GDM1 (cell line): ENCODE measurements at places on chromosomes 1 and 21.

- DNase-seq, result no peak
Observed at GRCh38 chr1:61082311-61083012, at the start of gene NFIA. NFIA (plus strand) TSS chr1:61082561.

- no peak for DNase-seq
Observed at GRCh38 chr1:48588061-48588460, 116.1 kb upstream of the SPATA6 start.

- DNase-seq, result no peak
Observed at GRCh38 chr1:202553560-202554038, 156.7 kb downstream of the SYT2 start.

DNA sequence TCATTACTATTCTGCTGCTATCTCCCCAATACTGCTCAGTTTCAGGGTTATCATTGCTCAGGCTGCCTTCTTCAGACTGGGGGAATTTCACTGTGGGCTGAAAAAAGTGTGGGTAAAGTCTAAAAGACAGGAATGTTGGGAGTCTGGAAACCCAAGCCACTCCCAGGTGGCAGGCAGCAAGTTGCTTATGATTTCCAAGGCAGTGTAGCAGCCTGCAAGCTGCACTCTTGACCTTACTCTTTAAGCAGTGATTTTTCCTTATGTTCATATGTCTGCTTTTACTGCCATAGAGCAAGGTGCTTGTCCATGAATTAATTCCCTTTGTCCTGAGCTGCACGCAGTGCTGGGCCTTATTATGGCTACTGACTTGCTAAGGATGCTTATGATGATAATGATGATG is 53.1 kb downstream of the PHC2 start:
- no peak for DNase-seq

GRCh38 chr1:5764464-5764863 is 227.8 kb downstream of the NPHP4 start:
- DNase-seq, result no peak

DNA sequence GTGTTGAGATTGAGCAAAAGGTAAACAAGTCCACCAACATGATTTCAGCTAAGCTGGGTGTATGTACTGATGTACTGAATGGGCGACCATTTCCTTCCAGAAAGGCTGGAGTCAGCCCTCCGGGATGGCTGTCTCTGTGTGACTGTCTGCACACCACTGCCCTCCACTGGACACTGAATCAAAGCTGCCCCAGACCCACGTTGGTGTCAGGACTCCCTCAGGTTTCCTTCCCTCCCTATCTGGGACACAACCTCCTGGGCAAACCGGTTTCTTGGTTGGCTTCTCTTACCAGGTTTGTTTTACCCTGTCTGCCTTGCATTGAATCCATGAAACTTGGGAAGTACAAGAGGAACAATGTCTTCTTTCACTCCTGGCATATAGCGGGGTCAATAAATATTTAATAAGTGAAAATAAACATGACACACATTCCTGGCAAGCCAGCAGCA is 5.3 kb upstream of the SRP9 start:
- peak; percentile 76 for DNase-seq

DNA sequence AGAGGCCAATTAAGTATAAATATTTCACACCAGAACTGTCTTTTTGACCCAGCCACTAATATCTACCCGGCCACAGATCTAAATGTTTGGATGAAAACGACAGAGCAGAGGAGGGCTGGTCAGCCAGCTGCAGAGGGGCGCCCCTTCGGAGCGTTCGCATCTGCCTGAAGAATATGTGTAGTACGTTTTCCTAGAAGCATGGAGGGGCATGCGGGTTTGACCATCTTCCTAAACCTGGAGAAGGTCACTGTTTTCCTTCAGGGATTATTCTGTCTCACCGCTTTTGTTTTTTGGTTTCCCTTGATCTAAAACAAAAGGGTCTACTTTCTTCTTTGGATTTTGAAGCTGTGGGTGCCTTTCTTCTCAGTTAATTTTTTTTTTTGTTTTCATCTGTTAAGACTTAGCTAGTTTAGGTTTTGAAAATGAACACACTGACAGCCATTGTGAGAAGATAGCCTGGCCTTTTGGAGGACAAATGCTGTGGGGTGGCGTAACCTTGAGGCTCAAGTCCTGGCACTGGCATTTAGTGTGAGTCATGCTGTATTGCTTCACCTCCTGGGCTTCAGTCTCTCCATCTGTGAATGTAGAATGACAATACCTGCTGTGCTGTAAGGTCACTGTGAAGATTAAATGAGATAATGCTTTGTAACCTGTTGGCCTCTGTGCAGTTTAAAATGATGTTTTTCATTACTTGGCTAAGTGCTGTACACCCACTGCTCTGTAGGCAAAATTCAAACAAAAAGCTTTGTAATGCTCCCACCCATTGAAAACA is 74.1 kb upstream of the IRF2BP2 start:
- DNase-seq, result no peak

- DNase-seq, result no peak
Observed at GRCh38 chr1:154962795-154963330, 1.3 kb upstream of the PYGO2 start.

- DNase-seq, result no peak
Observed at GRCh38 chr1:173467426-173467825, 9.7 kb upstream of the PRDX6 start.

DNA sequence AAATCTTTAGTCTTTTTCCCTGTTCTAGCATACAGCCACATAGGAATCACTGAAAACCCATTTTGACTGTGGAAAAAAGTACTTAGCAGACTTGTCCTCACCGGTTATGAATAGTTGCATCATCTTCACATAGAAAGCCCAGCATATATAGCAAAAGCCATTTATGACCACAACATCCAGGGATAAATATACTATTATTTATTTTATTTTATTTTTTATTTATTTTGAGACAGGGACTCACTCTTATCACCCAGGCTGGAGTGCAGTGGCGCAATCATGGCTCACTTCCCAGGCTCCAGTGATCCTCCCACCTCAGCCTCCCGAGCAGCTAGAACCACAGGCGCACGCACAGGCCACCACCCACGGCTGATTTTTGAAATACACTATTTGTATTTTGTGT is 175.3 kb downstream of the GALNT2 start:
- no peak for DNase-seq

GRCh38 chr1:243713470-243714186 is 136.4 kb downstream of the AKT3 start:
- no peak for DNase-seq

DNA sequence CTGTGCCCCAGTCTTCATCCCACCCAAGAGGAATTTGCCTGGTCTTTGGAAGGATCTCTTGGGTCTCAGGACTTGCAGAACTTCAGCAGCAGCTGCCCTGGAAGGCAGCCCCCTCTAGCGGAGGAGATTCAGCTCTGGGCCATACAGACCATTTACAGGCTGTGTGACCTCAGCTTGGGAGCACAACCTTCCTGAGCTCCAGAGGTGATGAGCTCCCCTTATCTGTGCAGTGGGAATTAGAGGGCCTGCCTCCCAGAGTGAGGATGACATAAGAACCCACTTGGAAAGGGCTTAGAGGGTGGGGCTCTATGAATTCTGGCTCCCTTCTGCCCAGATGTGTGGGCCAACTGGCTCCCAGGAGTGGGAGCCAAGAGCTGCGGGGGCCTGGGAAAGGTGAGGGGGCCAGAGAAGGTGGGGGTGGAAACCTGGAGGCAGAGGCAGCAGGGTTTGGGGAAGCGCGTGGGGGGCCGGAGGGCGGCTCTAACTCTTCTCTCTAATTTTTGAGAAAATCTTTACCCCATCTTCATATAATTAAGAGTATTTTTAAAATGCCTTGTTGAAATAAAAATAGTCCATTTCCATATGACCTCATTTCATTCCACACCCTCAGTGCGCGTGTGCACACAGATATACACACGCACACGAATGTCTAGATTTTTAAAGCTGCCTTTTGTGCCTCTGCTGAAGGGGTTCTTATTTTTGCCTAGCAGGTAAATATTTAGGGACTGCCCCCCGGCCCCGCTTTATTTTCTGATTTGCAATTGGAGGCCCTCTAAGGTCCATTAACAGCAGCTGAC is 21.5 kb downstream of the EPHB2 start:
- no peak for DNase-seq

GRCh38 chr1:156559797-156560385 is 12.5 kb downstream of the IQGAP3 start:
- DNase-seq, result no peak

DNA sequence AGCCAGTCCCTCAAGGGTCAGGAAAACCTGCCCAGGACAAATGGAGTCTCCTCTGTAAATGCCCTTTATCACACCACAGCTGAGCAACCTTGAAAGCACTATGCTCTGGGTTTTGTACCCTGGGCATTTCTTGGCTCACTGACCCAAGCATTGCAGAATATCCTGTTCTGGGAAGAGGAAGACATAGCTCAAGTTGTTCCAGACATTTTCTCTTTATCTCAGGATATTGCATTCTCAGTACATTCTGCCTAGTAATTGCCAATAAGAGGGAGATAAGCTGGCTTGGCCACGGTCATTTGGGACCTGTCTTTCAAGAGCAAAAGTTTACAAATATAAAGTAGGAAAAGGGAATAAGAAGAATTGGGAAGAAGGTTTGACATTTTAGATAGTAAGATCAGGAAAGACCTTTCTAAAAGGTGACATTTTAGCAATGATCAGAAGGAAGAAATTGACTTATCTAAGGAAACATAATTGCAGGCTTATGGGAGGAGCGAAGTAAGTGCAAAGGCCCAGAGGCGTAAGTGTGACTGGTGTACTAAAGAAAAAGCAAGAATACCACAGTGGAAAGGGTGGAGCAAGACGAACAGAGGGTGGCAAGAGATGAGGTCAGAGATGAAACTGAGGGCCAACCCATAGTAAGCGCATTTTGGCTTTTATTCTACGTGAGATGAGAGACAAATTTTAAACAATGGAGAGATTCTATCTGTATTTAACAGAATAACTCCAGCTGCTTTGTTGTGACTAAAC is 394.0 kb upstream of the CXADR start:
- DNase-seq, result no peak

- DNase-seq, result no peak
Observed at GRCh38 chr1:220754212-220754917, 6.2 kb downstream of the MTARC2 start.

DNA sequence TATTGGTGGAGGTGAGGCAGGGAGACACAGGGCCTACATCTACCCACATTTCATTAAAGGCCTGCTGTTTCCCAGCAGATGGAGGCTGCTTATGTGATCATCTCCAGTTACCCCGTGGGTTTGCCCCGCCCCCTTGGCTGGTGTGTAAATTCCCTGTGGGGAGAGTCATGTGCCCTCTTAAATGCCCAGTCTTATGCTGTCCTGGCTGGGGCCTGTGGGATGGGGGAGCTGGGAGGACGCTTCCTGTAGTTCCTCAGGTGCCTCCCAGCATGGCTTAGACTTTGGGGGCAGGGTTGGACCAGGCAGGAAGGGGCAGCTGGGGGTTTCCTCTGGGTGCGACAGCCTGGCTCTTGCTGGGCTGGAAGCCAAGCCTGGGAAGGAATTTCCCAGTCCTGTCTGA is 15.5 kb upstream of the CITED4 start:
- no peak for DNase-seq

DNA sequence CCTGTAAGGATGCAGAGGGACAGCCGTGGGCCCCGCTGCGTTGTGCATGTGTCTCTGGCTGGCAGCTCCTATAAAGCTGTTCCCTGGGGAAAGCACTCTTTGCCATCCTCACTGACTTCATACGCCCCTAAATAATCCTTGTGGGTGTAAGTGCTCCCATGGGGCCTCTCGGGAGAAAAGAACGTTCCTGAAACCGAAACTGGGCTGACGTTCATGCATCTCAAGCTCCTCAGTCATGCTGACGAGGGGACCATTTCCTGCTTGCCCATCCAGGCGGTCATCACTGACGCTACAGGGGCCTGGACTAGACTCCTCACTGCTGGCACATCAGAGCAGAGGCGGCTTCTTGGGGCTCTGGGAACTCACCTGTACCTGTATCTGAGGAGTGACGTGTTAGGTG is 73.1 kb upstream of the USP24 start:
- no peak for DNase-seq

GRCh38 chr1:160731990-160732389 is 7.1 kb upstream of the SLAMF7 start:
- no peak for DNase-seq

DNA sequence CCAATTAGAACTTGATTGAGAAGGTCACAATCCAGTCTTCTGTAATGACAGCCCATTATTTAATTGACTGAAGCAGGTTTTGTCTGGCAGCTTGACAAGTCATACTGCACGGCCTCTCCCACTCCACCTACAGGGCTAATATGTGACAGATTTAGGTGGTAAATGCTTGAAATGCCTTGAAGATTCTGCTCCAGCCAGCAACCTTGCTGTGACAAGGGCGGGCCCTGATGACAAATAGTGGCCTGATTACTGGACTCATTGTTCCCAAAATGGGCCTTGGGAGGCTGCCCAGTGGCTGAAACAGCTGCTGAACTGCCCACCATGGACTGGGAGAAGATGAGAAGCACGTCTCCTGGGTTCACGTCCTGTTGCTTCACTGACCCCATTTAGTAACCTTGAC is 30.0 kb upstream of the CRNN start:
- DNase-seq, result no peak

DNA sequence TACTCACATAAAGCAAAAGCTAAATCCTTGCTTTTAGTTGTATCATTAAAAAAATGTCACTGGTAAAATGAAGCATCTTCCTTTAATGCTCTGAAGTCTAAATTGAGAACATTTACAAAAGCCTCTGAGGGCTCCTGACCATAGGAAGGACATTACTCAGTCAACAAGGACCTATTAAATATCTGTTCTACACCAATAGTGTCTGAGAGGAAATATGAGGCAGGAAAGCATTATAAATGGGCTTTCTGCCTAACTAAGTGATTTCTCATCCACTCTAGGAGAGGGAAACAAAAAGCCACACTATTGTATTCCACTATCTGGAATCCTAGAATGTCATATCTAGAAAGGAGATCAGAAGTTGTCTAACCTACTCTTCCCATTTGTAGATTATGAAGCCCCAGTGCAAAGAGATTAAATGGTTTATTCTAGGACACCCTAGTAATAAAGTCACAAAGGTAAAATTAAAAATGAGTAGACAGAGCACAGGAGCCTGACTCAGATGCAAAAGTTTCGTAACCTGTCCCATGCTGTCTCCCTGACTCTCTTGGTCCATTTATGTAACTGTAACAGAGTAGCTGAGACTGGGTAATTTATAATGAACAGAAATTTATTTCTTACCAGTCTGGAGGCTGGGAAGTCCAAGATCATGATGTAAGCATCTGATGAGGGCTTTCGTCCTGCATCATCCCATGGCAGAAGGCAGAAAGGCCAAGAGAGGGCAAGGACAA is 17.6 kb downstream of the RGS1 start:
- DNase-seq, result no peak

DNA sequence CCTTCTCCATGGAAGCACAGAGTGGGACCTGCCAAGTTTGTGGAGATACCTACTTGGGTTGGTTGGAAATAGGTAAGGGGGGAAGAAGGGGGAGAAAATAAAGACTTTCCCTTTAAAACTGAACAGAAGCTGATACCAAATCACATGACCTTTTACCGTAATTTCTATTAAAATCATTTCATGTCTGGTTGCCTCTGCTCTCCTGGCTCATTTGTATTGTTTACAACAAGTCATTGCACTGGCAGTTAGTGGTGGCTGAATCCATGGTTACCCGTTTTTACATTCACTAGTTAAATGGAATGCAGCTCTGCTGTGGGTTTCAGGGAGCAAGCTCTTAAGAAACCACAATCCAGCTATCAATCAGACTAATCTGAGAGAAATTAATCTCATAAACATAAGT is 353.7 kb upstream of the ESRRG start:
- no peak for DNase-seq

GRCh38 chr1:107515702-107516101 is 374.9 kb downstream of the NTNG1 start:
- no peak for DNase-seq
